GM12864 (cell line): ENCODE measurements at places on chromosomes 11 and 22.

GRCh38 chr22:39110631-39111561 is 13.9 kb downstream of the APOBEC3H start:
- DNase-seq: no peak

DNA sequence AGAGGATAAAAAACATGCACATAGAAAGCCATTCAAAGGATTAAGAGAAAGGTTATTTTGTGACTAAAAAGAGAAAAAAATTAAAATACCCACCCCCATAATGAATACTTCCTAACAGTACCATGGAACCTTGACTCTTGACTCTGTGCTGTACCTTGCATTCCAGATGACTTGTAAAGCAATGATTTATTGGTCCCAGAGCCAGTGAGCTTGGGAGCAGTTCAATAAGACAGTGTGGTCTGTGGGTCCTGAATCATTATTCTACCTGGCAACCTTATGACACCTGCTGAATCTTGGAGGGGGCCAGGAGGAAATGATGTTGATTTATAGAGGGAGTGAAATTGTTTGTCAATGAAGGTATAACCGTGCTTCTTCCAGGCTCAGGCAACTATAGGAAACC is 34.2 kb upstream of the PAX6 start:
- DNase-seq: no peak

DNA sequence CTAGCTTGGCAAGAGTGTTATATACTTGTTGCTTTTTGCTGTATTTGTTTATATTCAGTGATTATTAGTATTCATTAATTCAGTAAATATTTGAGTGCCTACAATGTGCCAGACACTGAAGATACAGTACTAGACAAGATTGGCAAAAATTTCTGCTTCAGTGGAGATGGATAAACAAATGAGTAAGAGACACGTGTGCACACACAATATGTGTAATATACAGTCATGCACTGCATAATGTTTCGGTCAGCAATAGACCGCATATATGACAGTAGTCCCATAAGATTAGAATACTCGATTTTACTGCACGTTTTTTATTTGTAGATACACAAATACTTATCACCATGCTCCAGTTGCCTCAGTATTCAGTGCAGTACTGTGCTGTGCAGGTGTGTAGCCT is 104.9 kb upstream of the GAL start:
- DNase-seq: no peak

DNA sequence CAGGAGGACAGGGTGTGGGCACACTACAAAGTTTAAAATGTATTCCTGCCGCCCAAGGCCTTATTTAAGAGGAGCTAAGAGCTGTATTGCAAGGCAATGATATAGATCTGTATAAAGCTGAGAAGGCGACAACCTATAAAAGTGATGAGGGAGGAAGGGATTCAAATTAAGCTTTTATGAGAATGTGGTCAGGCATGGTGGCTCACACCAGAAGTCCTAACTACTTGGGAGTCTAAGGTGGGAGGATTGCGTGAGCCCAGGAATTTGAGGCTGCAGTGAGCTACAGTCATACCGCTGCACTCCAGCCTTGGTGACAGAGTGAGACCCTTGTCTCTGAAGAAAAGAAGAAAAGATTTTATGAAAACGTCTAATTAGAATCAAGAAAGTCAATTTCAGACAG is 9.7 kb upstream of the GLB1L3 start:
- DNase-seq: no peak

GRCh38 chr11:114326151-114326550 is 30.0 kb downstream of the NNMT start:
- DNase-seq: no peak

DNA sequence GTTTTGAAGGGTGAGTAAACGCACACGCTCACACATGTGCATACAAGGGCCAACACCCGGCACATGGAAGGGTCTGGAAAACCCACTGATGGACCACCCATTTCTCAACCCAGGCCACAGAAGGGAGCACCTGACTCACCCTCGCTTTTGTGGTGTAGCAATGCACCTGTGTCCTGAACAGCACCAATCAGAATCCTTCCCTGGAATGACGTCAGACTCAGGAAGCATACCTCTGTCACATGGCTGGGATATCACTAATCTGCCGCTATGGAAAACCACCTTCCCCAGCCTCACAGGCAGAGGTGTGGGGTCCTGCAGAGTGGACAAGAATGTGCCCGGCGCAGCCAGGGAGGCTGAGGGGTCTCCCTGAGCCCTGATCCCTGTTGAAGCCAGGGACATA is 9.0 kb upstream of the OSM start:
- no peak for DNase-seq

DNA sequence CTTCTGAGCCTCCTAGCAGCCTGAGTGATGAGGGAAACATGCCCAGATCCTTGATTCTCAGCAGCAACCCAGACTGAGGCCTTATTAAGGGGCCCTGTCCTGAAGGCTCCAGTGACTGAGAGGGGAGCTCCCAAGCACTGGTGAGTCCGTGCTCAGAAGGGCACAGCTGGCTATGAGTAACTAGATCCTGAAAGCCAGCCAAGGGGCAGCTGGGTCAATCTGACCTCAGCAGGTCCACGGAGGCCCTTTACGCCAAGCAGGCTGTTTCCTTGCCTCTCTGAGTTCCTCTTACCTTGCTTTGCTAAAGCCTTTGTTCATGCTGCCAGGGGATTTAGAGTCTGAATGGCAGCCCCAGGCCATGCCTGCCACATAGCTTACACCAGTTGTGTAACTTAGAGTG is 19.3 kb upstream of the MIEF1 start:
- DNase-seq: no peak

DNA sequence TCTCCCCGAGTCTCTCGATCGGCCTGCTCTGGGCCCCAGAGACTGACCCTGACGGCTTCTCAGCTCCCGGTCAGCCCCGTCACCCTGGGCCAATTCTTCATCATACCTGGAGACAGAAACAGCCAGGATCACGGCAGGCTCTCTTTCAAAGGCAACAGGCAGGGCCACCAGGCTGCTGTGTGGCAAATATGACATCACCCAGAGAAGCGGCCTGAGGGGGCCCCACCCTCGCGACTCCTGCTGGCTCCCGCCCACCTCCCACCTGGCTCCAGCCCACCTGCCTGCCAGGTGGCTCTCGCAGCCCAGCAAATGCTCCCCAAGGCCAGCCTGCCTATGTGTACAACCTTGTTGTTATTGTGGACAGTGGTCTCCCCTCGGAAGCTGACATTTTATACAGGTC is 24.9 kb upstream of the PACSIN2 start:
- DNase-seq: no peak

DNA sequence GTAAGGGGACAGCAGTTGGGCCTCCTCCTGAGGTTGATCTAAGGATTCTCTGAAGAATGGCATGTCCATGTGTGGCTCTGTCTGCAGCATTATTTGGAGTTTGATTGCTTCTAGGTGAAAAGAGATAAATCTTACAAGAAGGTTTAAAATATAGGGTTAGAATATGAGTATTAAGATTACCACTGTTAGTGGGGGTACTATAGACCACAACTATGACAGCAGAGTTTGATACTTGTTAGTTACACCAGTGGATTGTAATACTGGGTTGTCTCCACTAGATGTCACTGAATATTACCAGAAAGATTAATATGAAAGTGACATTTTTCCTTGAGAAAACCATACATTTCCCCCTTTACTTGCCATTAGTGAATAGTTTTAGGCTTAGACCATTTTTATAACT is 47.9 kb downstream of the ZNF280B start:
- DNase-seq: no peak

GRCh38 chr11:66542362-66542761 is 3.5 kb downstream of the ZDHHC24 start:
- DNase-seq: no peak

- no peak for DNase-seq
Observed at GRCh38 chr11:62418733-62419132, at the start of gene SCGB1A1. Gene SCGB1A1, plus strand, starts transcription at chr11:62419033. Its CDS starts 63 bp downstream, at chr11:62419096.

DNA sequence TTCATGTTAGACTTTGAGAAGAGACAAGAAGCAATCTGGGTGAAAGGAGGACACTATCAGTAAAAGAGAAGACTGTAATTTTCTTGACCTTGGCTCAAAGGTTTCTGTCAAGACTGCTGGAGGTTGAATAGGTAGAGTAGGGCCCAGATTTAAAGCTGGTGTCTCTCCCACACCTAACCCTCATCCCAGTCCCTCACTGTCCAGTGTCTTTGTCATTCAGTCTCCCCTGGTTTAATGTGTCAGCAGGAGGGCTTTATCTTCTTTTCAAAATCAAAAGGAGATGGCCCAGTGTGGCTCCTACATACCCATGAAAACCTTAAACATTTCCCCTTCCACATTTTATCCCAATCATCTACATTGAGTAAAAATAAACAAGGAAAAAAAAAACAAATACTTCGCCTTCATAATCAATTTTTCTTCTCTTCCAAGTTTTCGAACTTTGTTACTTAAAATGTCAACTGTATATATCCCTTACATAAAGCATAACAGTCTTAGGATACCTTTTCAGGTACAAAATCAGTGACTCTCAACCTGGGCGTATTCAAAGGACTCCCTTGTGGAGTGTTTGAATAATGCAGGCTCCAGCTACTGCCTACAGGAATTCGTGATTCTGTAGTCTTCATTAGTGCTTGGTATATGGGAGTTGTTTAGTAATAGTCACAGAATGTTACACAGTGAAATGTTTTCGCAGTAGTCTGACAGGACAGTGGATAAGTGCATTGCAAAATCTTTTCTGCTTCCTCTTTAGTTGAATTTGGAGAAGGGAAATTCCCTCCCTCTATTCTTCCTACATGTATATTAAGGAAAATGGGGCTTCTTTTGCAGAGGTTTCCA is 87.2 kb downstream of the FAT3 start:
- DNase-seq: no peak

GRCh38 chr11:106553304-106553703 is 465.0 kb downstream of the GUCY1A2 start:
- DNase-seq: no peak

GRCh38 chr11:16606784-16607674 is 131.4 kb upstream of the C11orf58 start:
- no peak for DNase-seq

DNA sequence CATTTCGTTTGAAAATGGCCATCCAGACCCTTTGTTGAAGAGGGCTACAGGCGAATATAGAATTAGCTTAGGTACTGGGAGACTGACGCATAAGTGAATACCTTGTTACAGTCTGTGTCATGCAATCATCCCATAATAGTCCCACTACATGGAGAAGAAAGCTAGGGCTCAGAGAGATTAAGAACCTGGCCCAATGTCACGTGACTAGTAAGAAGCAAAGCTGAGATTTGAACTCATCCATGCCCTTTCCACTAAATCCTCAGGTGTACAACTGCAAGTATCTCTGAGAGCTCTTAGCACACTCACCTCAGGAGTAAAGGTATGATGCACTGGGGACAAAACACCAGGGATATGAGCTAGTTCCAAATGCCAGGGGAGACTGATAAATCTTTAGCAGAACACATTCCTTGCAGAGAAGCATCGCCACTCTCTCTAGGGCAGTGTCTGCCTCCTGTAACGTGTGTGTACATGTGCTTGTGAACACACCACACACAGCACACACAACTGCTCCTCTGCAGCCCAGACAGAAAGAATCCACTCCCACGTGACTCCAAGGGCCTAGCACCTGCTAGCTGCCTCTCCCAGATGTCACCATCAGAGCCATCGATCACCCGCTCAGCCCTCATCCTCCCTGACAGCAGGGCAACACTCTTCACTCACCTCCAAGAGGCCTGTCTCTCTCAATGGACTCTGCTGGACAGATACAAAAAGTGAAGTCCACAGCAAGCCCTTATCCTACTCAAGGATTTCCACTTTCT is 402.8 kb downstream of the NXPE2 start:
- DNase-seq: no peak

DNA sequence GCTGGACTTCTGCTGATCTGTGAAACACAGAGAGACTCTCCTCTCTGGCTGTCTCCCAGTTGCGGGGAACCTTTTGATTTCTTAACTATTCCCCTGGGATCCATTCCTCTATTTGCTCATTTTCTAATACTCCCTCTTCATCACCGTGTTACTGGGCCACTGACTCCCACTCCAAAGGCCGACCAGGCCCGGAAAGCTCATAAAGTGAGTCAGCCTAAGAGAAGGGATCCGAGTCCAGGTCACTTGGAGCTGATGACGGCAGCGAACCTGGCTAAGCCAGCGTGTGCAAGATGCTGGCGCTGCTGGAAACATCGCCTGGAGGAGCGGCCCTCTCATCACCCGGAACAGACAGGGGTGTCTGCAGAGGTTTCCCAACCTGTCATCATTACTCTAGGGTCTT is 112.8 kb downstream of the FBXO7 start:
- DNase-seq: no peak

GRCh38 chr11:111969344-111969743 is 32.2 kb downstream of the DIXDC1 start:
- no peak for DNase-seq

DNA sequence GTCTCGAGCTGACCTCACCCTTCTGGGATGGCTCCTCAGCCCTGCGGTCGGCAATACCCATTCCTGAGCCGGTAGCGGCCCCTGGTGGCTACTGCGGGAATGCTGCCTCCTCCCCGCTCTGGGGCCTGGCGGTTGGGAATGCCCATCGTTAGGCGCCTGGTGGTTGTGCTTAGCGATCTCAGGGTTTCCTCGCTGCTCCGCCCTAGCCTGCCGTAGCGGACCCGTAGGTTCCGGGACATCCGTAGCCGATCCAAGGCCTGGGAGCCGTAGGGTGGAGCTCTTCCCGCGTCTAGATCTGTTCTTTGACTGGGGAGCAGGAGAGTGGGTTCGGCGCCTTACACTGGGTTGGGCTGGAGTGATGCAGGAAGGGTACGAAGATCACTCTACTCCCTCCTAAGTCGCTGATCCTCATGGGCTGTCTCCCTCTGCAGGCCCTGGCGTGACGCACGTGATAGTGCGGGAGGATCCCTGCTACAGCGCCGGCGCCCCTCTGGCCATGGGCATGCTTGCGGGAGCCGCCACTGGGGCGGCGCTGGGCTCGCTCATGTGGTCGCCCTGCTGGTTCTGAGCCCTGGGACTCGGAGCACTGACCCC is 14.8 kb downstream of the PLEKHB1 start:
- peak; percentile 22 for DNase-seq

DNA sequence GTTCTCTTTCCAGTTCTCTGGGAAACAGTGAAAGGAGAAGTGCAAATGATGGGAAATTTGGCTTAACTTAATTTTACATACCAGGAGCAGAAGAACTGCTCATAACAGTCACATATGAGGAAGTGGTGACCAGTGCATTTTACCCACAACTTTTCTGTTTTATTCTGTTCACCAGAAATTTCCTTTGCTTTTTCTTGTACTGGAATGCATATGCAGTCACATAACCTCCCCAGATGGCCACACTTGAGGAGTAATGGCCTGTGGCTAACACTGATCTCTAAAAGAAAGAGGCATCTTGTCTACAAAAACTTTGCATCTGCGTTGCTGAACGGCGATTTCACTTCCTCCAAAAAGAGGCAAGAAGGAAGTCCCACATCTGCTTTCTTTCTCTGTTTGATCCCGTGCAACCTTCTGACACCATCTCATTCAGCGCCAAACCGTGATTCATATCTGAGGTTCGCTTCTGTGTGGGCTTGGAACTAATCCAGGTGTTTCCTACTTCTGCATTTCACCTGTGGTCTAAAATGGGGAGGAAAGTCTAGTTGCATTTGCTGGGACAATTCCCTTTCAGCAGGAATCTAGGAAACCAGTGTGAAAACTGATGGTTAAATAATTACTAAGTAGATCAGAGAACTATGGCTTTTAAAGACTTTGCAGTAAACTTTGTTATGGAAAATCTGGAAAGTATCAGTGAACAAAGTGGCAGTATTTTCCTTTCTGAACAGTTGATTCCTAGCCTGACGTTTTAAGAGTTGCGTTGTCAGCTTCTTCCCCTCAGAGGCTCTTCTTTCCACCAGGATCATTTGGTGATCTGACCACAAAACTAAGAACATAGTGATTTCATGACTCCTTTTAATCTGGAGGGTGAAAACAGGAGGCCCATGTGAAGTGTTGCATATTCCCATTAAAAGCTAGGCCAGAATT is 4.2 kb upstream of the MPEG1 start:
- DNase-seq: peak; percentile 99

GRCh38 chr11:73141309-73142127 is 600 bp downstream of the FCHSD2 start:
- no peak for DNase-seq
